Activated CD8-positive, alpha-beta memory T cell treated with anti-CD3 and anti-CD28 coated beads, Interleukin-2, amount 50 U/mL, for 4 hours (primary cell): ENCODE measurements at places on chromosomes 16 and 17.

GRCh38 chr16:4775005-4775404, 8.0 kb upstream of the ZNF500 start:
- no peak for DNase-seq

- no peak for DNase-seq
Observed at GRCh38 chr16:55271945-55272513, 52.0 kb upstream of the IRX6 start.

DNA sequence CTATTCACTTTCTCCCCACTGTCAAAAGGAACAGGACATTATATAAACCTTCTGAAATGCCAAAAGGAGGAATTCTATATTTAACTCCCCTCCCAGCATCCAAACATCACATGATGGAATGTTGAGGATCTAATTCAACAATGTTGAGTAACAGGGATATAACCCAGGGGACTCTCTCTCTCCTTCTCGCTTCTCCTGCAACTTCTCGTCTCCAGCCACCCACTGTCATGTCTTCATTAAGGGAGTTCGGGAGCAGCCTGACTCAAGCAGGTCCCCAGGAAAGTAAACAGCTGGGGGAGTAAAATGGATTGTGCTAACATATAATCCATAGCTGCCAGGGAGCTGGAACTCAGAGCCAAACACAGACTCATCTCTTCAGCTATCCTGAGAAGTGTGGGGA, 51.7 kb downstream of the GRIN2A start:
- DNase-seq: no peak

DNA sequence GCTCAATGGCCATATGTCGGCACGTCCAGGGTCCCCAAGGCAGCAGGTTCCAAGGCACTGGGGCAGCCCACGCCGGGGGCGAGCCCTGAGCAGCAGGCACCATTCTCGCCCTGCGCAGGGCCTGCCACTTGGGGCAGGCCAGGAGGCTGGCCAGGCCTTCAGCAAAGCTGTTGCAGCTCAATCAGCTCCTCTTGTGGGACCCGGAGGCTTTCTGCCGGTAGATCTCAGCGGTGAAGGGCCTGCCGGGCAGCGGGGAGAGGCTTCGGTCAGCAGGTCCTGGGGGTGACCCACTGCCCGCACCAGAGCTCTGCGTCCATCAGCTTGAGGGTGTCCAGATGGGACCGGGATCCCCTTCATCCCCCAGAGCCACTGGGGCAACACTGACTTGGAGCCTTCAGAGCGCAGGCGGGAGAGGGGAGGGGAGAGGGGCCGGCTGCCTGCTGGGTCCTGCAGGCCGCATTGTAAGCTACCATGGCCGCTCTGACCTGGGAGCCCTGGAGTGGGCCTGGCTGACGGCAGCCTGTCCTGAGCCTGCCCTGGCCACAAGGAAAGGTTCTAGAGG, 9.5 kb upstream of the RASD1 start:
- DNase-seq: no peak

DNA sequence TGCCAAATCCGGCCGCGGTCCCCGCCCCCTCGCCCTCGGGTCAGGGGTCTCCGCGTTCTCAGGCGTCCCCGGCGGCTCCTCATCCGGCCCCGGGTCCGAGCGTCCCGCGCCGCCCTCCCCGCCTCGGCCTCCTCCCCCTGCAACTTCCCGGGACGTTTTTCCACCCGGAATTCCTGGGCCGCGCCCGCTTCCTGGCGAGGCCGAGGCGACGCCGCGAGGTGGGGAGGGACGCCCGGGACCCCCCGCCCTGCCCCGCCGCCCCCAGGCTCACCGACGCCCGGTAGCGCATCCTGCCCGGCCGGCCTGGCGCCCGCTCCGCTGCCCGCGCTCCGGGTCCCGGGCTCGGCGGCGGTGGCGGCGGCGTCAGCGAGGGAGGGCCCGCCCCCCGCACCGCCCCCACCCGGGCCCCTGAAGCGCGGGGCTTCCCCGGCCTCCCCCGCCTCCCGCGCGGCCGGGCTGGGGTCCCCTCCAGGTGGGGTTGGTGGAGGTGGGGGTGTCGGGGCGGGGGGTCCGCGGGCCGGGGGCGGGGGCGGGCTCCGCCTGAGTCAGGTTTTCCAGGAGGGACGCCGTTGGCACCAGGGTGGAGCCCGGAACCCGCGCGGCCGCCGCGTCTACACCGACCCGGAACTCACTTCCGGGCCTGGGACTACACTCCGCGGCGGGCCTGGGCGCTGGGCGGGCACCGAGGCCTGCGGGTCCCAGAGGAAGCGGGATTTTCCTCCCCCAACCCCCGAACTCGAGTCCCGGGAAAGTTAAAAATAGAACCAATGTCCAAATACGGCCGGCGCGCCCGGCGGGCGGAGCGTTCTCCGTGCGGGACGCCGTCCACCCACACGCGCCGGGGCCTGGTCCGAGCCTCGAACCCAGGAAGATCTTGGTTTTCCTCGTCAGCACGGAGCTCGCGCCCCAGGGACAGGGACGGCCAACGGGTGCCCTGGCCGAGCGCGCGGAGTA, 6.8 kb downstream of the MYO1C start:
- DNase-seq: peak; percentile 71

- no peak for DNase-seq
Observed at GRCh38 chr17:4362141-4362540, 4.3 kb downstream of the UBE2G1 start.

- DNase-seq: no peak
Observed at GRCh38 chr16:57137043-57137442, 44.7 kb downstream of the CPNE2 start.

GRCh38 chr16:73177729-73178295, 129.9 kb upstream of the ZFHX3 start:
- no peak for DNase-seq

- DNase-seq: no peak
Observed at GRCh38 chr16:46736695-46737094, 11.4 kb downstream of the MYLK3 start.

- no peak for DNase-seq
Observed at GRCh38 chr17:3667366-3668278, 756 bp downstream of the TAX1BP3 start.

DNA sequence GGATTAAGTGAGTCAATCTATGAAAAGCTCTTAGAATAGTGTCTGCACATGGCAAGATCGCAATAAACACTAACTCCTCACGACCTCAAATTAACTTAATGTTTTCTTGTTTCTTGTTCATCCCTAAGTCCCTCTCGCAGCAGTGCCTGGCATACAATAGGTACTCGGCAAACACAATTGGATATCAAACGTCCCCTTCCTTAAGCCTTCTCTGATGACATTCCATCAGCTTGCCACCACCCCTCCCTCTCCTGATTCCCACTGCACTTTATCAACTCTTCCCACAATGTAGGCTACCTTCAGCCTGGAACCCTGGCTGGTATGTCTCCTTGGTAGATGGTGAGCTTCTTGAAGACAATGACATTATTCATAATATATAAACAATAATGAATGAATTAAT, 33.3 kb downstream of the CCDC42 start:
- no peak for DNase-seq

GRCh38 chr16:66881014-66881417, 701 bp downstream of the PDP2 start:
- DNase-seq: no peak

DNA sequence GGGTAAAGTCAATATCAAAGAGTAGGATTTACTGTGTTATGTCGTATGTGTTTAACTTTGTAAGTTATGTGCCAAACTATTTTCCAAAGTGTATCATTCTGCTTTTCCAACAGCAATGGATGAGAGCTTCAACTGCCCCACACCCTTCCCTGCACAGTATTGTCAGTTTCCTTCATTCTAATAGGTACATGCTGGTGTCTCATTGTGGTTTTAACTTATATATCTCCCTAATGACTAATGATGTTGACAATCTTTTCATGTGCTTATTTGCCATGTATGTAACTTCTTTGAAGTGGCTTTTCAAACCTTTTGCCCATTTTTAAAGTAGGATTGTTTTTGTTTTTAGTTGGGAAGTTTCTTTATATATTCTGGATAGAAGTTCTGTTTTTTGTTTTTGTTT, 3.8 kb downstream of the DDX19B start:
- no peak for DNase-seq

- DNase-seq: no peak
Observed at GRCh38 chr16:57379579-57379978, 7.3 kb downstream of the CX3CL1 start.

- DNase-seq: no peak
Observed at GRCh38 chr16:82059161-82059982, 24.3 kb downstream of the HSD17B2 start.

DNA sequence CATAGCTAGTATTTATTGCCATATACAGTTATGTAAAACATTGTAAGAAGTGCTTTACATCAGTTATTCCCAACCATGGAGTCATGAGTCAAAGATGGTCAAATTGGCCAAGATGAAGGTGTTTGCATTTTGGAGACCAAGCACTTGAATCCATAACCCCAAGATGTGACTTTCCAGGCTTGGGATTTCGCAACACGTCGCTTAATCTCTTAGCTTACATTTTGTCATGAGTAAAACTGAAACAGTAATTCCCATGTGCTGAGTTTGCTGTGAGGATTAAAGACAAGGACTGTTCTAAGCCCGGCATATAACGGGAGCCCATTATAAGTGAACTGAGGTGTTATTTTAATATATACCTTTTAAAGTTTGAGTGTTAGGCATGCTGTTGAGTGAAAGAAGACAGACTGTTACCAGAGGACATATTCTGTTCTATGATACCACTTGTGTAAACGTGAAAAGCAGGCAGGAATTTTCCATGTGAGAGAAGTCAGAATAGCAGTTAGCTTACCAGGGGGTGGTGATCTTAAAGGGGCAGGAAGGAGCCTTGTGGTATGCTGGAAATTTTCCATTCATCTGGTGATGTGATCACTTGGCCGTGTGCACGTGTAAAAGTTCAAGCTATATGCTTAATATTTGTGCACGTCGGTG, 484.9 kb downstream of the WWOX start:
- no peak for DNase-seq

- no peak for DNase-seq
Observed at GRCh38 chr17:9332132-9332494, 243.5 kb downstream of the STX8 start.

DNA sequence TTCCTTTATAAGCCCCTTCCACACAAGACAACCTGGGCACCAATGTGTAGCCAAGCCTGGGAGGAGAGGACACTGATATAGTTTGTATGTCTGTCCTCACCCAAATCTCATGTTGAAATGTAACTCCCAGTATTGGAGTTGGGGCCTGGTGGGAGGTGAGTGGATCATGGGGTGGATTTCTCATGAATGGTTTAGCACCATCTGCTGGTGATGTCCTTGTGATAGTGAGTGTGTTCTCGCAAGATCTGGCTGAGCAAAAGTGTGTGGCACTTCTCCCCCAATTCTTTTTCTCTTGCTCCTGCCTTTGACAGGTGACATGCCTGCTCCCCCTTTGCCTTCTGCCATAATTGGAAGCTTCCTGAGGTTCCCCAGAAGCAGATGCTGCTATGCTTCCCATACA, 135.8 kb downstream of the USP31 start:
- no peak for DNase-seq

DNA sequence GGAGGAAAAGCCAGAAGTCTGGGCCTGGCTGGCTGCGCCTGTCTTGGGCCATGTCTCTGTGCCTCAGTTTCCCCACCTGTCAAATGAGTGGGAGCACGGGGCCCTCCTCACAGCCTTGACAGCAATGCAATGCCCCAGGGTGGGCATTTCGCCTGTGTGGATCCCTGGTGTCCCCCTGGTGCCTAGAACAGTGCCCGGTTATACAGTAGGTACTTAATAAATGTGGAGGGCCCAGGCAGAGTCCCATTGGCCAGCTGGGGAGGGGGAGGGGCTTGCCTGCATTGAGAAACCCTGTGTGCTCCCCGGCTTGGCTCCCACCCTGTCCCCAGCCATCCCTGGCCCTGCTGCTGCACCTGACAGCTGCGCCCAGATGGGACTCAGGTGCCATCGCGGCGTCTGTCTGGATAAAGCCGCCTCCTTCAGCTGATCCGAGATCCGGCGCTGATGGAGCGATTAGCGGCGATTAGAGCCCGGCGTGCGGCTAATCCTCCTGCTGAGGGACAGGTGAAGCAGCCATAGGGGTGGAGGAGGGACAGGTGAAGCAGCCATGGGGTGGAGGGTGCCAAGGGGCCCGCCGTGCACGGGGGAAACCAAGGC, 12.4 kb downstream of the ZFPM1 start:
- no peak for DNase-seq

GRCh38 chr16:569445-570254, at the start of gene PIGQ:
Gene PIGQ, plus strand, starts transcription at chr16:569968. Its CDS starts 4,107 bp downstream, at chr16:574075.
- peak; percentile 64 for DNase-seq

DNA sequence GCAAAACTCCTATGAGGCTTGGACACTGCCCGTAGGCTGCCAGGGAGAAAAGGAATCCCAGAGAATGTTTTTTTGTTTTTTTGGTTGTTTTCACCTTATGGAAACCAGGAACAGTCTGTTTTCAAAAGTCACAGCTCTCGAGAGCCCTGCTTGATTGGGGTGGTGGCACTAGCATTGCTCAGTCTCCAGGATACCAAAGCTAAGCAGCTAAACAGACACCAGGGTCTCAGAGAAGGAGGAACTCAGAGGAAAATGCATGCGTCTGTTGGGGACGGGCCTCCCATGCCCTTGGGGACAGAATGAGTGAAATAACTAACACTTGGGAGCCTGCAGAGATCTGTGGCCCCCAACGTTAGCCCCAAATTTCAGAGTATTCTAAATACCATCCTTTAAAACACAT, 178.8 kb downstream of the SOX9 start:
- DNase-seq: no peak

DNA sequence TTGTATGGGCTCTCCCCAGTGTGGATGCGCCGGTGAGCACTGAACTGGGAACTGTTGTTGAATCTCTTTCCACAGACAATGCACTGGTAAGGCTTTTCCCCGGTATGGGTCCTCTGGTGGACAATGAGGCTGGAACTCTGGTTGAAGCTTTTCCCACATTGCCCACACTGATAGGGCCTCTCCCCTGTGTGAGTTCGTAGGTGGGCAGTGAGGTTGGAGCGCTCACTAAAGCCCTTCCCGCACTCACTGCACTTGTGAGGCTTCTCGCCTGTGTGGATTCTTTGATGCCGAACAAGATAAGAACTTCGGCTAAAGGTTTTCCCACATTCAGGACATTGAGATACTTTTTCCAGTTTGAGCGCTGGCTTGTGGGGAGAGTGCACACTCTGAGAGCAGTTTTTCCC, 17.8 kb downstream of the ZSCAN32 start:
- DNase-seq: no peak

DNA sequence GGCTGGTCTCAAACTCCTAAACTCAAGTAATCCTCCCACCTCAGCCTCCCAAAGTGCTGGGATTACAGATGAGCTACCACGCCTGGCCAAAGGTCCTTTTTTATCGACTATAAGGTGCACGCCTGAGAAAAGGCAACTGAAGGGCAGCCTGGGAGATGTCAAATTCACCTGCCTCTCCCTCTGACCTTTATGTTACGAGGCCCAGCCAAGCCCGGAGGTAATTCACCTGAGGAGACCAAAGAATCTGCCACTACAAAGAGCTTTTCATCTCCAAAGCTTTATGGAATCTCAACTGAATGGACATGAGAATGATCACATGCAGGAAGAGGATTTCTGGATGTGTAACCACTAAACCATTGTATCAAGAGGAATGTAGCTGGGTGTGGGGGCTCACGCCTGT, 37.2 kb downstream of the LYRM1 start:
- DNase-seq: no peak

DNA sequence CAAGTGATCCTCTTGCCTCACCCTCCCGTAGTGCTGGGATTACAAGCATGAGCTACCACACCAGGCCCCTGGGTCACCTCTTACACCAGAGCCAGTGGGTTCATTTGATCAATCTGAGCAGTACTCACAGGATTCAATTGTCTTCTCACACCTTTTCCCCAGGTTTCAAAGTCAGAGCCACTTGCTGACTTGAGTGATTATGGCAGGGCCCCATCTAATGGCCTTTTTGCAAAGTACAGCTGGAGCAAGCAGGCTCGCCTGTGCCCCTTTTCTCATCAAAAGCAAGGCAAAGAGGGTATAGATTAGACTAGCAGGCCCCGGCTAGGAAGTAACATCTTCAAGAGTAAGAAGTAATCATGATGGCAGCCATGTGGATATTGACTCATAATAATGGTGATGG, 114.8 kb upstream of the NOL11 start:
- peak; percentile 36 for DNase-seq
